ENCODE measurements at places on chromosomes 12 and 14. TPM values are rescaled to one million over a fixed set of nuclear protein-coding genes. Genes with fewer than 3 reads are reported as not detected.

The KCNC2 gene
- total RNA-seq: not detected

The GARIN6 gene
- not detected for total RNA-seq

GRCh38 chr12:115160271-115161128 is 476.5 kb upstream of the TBX3 start:
- no peaks in the 10 kb centered on the region for H3K36me3 ChIP-seq
- DNase-seq: no peak
- H3K27ac ChIP-seq: no peak overlapping the region
- no peaks in the 10 kb centered on the region for H3K27me3 ChIP-seq
- H3K4me3 ChIP-seq: no peak overlapping the region

DNA sequence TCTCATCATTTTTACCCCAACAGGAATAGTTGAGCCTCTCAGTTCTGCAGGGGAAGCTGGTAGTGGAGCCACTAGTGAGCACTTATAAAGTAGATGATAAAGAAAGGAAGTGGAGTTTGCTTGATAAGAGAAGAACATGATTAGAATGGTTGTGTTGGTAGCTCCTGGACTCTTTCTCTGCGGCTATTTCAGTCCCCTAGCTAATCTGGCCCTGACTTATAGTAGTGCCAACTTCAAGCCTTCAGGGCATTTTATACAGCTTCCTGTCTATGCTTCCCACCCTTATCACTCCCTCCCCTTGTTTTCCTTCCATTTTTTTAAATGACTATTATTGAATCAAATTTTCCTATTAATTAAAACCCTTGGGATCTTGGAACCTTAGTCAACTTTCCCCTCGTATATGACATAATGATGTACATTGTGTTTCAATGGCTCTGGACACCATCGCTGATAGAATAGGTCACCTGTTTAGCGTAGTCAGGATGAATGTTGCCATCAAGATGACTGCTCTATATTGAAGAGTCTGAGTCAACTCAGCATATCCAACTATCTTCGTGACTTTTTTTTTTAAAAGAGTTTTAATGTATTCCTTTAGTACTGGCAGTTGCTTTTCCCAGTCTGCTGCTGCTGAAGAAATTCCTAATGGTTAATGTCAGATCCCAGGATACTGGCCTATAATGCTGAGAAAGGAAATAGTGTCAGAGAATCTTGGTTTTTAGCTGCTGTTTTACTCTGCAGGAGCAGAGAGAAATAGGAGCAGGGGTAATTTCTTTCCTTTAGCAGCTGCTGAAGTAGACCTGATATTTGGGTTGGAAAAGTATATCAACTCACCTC is 16.2 kb upstream of the PCNX1 start:
- H3K4me1 ChIP-seq: peaks cover 72% of the 10 kb centered on the region
- H3K36me3 ChIP-seq: no peaks in the 10 kb centered on the region
- H3K27me3 ChIP-seq: peaks cover 4% of the 10 kb centered on the region
- no peak overlapping the region for H3K4me3 ChIP-seq
- H3K27ac ChIP-seq: no peak overlapping the region

DNA sequence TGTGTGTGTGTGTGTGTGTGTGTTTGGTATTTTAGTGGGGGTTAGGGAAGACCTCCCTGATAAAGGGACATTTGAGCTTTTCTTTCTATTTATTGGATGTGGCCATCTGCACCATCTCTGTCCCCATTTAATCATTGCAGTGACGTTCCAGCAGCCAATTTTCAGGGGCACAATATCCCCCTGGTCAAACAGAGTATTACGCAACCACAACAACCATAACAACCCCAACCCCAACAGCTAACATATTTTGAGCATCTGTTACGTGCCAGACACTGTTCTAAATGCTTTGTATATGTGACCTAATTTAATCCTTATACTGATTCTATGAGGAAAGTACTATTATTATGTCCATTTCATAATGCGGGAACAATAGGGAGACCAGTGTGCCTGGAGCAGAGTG is 87.4 kb downstream of the TTC8 start:
- peaks cover 12% of the 10 kb centered on the region for H3K27me3 ChIP-seq
- no peaks in the 10 kb centered on the region for H3K4me1 ChIP-seq
- no peak overlapping the region for H3K4me3 ChIP-seq
- peaks cover 6% of the 10 kb centered on the region for H3K36me3 ChIP-seq
- H3K27ac ChIP-seq: no peak overlapping the region
- no peak for DNase-seq

DNA sequence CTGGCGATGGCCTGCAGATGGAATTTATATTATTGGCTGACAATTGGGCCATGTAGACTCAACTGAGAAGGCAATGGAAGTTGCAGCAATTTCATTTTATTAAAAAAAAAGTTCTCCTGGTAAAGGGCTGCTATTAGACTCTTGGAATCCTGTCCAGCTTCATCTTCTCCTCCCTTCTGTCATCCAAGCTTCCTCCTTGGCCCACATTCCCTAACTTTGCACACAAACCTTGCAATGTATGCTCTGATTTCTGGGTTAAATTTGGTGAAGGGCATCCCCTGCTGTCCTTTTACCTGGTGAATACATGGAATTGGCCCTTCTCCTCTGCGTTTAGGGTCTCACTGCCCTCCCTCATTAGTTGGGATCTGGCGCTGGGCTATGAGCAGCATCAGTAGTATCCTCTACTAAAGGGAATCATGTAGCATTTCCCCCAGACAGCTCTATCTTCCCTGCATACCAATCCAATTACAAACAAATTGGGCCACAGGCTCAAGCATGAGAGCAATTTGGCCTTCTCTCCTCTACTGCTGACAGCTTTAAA is 336.9 kb downstream of the BMP4 start:
- DNase-seq: no peak
- no peaks in the 10 kb centered on the region for H3K4me1 ChIP-seq
- no peak overlapping the region for H3K27ac ChIP-seq
- no peaks in the 10 kb centered on the region for H3K36me3 ChIP-seq

GRCh38 chr12:56645201-56645716 is 525 bp downstream of the ATP5F1B start:
- DNase-seq: no peak
- H3K27me3 ChIP-seq: no peaks in the 10 kb centered on the region
- peak overlapping the region; percentile 96 for H3K27ac ChIP-seq
- peak overlapping the region; percentile 79 for H3K4me3 ChIP-seq
- H3K4me1 ChIP-seq: peaks cover 40% of the 10 kb centered on the region
- peaks cover 47% of the 10 kb centered on the region for H3K36me3 ChIP-seq

DNA sequence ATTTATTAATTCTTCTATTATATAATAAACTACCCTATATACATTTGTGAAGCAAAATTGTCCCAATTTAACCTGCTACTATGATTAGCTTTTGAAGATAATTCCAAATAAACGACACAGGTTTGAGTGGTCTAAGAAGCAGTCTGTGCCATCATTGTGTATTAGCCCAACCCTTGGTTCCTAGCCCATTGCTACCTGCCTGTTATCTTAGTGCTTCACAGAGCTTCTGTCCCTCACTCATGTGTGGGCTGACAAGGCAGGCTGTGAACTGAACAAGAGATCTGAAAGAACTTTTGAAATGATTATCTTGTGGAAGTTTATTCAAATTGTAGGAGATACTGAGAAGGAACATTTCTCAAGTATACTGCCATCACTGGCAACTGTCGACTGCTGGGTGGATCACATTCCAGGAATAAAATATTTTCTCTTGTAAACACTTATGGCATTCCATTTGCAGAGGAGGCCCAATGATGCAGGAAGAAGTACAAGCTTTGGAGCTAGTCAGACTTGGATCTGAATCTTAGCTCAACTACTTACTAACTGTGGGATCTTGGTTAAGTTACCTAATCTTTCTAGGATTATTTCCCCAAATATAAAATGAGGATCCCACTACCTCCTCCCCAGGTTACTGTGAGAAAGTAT is 7.8 kb upstream of the MTERF2 start:
- no peaks in the 10 kb centered on the region for H3K4me1 ChIP-seq
- no peak overlapping the region for H3K4me3 ChIP-seq
- no peak overlapping the region for H3K27ac ChIP-seq
- peaks cover 9% of the 10 kb centered on the region for H3K36me3 ChIP-seq
- no peaks in the 10 kb centered on the region for H3K27me3 ChIP-seq
